ENCODE measurements at places on chromosomes 16 and 17. TPM values are rescaled to one million over a fixed set of nuclear protein-coding genes. Genes with fewer than 3 reads are reported as not detected.

DNA sequence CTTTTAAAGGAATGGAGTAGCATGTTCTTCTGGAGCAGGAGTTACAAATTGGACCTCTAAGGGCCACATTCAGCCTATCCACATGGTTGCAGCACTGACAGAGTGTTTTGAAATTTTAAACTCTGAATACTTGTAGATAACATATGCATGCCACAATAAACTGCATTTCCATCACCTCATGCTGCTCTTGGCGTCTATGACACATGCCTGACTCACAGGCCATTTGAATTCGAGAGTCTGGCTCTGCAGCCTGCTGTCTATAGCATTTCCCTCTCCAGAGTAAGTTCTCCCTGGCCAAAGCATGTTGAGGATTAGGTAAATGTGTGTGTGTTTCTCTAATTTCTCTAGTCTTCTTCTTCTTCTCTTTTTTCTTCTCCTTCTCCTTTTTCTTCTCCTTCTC lies 28.7 kb upstream of the MYOCD start:
- H3K4me3 ChIP-seq = no peak overlapping the region
- H3K36me3 ChIP-seq = no peaks in the 10 kb centered on the region
- no peak overlapping the region for H3K27ac ChIP-seq
- DNase-seq = no peak
- no peaks in the 10 kb centered on the region for H3K27me3 ChIP-seq

DNA sequence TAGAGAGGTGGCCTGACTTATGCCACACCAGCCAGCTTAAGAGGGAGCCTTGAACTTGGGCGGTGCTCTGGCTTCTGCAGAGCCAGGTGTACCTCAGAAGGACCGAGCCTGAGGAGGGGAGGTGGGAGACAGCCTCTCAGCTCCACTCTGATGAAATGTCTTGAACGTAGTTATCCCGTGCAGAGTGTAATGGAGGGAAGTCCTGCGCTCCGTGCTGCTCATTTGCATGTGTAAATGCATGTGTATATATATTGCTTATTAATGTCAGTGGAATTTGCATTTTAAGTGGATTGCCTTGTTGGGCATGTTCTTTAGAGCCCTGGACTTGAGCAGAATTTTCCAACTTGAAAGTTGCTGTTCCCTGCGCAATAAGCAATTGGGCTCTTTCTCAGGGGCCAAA lies 264.9 kb upstream of the SDK2 start:
- no peaks in the 10 kb centered on the region for H3K36me3 ChIP-seq
- H3K27me3 ChIP-seq = peaks cover 10% of the 10 kb centered on the region

- no peak overlapping the region for H3K4me3 ChIP-seq
- H3K27me3 ChIP-seq = no peaks in the 10 kb centered on the region
- no peaks in the 10 kb centered on the region for H3K36me3 ChIP-seq
- no peak for DNase-seq
- H3K4me1 ChIP-seq = no peaks in the 10 kb centered on the region
- no peak overlapping the region for H3K27ac ChIP-seq
Observed at GRCh38 chr17:9898812-9899211, 6.3 kb downstream of the RCVRN start.

- H3K36me3 ChIP-seq = no peaks in the 10 kb centered on the region
- DNase-seq = no peak
- no peak overlapping the region for H3K4me3 ChIP-seq
- no peaks in the 10 kb centered on the region for H3K27me3 ChIP-seq
- H3K27ac ChIP-seq = no peak overlapping the region
Observed at GRCh38 chr17:43620147-43620546, 41.6 kb downstream of the MEOX1 start.

DNA sequence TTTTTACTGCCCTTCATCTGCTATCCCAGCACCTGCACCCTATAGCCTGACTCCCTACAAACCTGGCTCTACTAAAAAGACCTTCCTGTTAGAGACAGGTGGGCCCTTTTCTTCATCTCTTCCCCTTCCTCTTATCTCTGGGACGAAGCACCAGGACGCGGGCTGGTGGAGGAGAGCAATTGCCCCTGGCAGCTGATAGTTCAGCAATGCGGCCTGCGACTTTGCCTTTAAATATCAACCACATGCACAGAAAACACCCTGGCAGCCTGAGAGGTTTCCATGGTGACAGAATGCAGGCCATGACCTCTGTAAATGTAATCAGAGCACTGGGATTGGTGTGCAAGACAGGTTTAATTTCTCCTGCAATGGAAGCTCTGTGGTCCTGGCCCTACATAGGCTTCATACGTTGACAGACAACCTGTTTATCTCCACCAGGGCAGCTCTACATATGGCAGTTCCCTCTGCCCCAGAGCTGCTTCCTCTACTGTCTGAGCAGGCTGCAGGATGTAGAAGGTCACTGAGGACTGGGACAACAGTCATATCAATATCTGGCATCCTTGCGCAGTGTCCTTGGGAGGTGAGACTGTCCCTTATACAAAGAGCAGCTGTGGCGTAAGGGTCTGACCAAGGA lies 10.0 kb upstream of the SKAP1 start:
- no peaks in the 10 kb centered on the region for H3K27me3 ChIP-seq
- no peaks in the 10 kb centered on the region for H3K36me3 ChIP-seq
- DNase-seq = peak; percentile 56
- H3K4me3 ChIP-seq = no peak overlapping the region
- peaks cover 86% of the 10 kb centered on the region for H3K4me1 ChIP-seq

- H3K27ac ChIP-seq = no peak overlapping the region
- DNase-seq = no peak
- no peaks in the 10 kb centered on the region for H3K27me3 ChIP-seq
Observed at GRCh38 chr16:27780468-27781194, 230.7 kb downstream of the KATNIP start.

GRCh38 chr17:17114592-17115225 lies 72.5 kb downstream of the MPRIP start:
- no peaks in the 10 kb centered on the region for H3K27me3 ChIP-seq
- H3K36me3 ChIP-seq = no peaks in the 10 kb centered on the region
- H3K4me3 ChIP-seq = no peak overlapping the region
- DNase-seq = peak; percentile 50
- peak overlapping the region; percentile 47 for H3K27ac ChIP-seq
- peaks cover 72% of the 10 kb centered on the region for H3K4me1 ChIP-seq

Gene CA7
- not detected for total RNA-seq

Gene NGFR
- 1.2 TPM for total RNA-seq

Data from natural killer cell (primary cell).